NCI-H2081 treated with DMSO at 0.1 percent for 48 hours (cell line): ENCODE measurements at places on chromosomes 1 and 21.

- no peak for DNase-seq
These were observed 358.3 kb downstream of the KIF26B start for GRCh38 chr1:245512980-245513578.

DNA sequence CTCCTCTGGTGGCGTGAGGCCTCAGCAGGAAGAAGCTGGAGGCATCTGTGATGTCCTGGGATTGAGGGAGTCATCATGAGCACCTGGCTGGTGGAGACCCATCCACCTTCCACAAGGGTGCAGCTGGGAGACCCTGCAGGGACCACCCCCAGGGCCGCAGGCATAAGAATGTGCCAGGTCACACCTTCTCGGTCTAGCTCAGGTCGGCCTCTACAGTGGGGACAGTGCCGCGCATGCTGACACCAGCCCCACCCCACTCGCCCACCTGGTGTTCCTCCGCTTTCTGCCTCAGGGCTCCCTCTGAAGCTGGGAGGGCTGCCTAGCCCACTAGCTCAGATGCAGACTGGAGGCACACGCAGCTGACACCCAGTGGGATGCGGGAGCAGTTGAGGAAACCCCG lies 5.8 kb upstream of the PAQR7 start:
- DNase-seq, result no peak

DNA sequence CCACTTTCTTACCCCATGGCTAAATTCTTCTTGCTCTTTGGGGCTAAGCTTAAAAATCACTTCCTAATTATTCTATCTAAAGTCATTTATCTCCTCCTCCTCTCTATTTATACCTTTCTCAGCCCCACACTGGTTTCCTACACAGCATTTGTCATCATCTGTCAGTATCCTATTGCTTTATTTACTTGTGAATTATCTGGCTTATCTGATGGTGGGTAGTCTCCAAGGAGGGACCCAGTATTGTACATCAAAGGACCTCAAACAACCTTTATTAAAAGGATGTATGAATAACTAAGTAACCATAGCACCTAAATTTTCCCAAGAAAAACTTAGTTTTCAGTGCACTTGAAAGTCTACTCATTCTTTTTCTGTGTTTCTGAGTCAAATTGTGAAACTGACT lies 332.7 kb upstream of the SNX7 start:
- DNase-seq, result no peak

GRCh38 chr1:66405061-66405460 lies 128.9 kb upstream of the SGIP1 start:
- no peak for DNase-seq

DNA sequence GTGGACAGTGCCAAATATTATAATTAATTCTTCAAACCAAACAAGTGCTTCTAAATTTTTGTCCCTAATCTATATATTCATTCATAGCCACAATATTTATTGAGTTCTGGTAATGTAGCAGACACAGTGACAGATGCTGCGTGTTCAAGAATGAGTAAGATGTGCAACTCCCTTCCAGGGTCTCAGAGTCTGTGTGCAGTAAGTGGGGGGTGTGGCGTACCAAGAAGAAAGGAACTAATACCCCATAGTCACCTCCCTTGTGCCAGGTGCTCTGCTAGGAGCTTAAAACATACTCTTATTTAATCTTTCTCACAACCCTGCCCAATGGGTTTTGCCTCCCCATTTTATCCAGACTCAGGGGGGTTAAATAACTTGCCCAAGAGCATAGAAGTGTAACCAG lies 358.7 kb downstream of the BARHL2 start:
- no peak for DNase-seq

- no peak for DNase-seq
These were observed 35.9 kb downstream of the FCER1A start for GRCh38 chr1:159338018-159338417.

- DNase-seq, result no peak
These were observed 199.4 kb downstream of the GABPA start for GRCh38 chr21:25934130-25934529.

- no peak for DNase-seq
These were observed 21.7 kb upstream of the COL6A1 start for GRCh38 chr21:45959779-45960390.

DNA sequence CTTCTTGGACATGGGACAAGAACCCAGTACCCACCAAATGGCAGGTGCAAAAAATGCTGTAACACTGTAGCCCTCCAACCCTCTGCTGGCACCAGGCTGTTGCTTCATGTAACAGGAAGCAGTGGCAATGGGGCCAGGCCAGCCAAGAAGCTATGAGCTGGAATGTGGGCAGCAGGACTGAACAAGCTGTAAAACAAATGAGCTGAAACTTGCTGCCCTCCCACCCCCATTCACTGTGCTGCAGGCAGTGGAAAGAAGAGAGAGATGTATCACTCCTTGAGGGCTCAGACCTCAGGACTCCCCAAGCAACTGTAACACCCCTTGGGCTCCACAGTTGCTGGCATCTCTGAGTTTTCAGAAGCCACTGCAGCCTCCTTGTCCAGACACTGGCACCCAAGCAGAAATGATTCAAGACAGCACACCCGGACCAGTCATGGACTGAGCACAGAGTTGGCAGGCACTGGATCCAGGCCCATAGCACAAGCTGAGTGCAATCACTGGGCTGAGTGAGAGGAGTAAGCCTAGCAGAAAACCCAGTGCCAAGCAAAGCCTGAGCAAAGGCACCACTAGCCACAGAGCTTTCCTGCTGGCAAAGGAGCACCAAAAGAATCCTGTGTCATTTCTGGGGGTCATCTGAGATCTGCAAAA lies 321.4 kb upstream of the CXADR start:
- no peak for DNase-seq

- no peak for DNase-seq
These were observed 477.1 kb upstream of the NEGR1 start for GRCh38 chr1:72759486-72759885.

DNA sequence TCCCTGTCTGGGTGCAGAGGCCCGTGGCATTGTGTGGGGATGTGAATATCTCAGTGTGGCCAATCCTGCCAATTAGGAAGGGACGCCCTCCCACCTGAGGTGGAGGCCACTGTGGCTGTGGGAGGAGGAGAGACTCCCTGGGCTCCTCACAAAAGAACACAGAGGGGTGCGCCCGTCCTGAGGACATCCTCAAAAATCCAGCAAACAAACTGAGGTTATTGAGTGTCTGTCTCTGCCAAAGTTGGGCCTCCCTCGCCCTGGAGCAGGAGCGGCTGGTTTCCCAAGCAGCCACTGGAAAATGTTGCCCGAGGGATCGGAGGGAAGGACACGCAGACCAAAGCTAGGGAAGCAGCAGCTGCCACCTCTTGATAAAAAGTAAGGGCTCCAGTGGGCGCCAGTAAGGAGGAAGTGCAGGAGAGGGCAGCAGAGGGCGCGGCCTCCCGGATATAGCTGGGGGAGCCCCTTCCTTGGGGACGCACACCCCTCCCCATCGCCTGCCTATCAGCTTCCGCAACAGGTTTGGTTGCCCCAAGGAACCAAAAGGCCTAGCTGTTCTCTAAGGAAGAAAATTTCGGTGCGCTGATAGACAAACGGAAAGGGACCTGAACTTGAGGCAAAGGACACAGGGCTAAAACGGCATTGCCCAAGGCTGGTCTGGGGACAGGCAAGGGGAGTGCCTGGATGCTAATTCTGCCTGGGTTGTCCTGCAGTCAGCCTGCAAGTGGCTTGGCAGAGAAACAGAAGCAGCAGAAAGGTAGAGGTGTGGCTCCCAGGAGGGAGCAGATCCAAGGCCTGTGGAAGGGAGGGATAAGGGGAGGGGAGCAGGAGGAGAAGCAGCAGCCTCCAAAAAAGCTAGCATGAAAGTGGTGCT lies 1.7 kb upstream of the GRIK3 start:
- no peak for DNase-seq

GRCh38 chr1:65146908-65147423 lies 1.0 kb upstream of the AK4 start:
- DNase-seq, result no peak

DNA sequence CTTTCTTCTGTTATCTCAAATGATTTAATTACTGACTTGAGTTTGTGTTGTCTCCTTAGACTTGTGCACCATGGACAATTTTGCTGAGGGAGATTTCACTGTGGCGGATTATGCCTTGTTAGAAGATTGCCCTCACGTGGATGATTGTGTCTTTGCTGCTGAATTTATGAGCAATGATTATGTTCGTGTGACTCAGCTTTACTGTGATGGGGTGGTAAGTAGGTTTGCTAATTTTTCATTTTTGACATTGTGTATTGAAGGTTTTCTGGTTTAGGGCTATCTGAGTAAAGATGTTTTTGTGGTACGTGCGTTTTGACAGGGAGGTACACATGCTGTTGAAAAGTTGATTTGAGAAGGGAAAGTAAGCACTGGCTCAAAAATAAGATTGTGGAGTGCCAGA lies 14.1 kb downstream of the TTC3 start:
- DNase-seq, result no peak
